ENCODE measurements at places on chromosomes 12 and 14.

DNA sequence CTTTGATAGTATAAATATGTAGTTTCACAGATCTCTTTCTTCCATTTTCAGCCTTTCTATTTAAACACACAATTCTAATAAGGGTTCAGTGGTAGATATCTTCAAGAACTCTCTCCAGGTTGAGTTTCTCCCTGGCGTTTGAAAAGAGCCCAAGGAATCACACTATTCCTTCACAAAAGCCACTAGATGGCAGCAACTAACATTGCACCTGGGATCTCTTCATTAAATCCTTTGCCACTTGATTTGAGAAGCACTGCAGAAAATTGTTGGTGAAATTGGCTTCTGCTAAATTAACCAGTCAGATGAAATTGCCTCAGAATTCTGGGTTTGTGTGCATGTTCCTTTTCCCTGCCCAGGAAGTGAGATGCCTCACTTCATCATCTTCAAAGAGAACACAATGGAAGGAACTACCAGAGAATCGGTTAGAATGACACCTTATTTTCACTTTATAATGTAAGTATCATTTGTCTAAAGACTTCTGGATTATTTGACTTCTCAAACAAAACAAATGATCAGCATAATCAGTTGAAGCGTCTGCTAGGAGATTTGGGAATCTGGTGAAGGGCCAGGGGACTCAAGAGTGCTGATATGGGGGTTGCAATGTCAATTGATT lies 6.8 kb downstream of the CCDC198 start:
- DNase-seq: no peak

GRCh38 chr12:47889040-47889439 lies 15.8 kb downstream of the VDR start:
- no peak for DNase-seq

GRCh38 chr14:101628471-101628966 lies 67.2 kb downstream of the DIO3 start:
- peak; percentile 85 for DNase-seq

- no peak for DNase-seq
Measured at GRCh38 chr12:115710104-115710564, 567.4 kb downstream of the MED13L start.

DNA sequence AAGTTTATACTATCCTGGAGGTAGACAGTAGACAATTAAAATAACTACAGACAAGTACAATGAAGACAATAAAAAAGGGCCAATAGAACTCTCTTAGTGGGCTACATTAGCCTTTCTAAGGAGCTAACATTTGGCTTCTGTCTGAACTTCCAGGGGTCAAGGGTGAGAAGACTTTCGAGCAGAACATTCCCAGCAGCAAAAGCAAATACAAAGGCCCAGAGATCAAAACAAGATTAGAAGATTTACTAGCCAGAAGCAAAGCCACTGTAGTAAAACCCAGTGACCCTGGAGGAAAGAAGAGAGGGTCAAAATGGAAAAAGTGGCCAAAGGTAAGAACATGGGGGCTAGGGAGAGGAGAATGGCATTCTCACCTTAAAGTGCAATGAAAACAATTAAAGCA lies 63.2 kb downstream of the ATP2B1 start:
- DNase-seq: no peak

DNA sequence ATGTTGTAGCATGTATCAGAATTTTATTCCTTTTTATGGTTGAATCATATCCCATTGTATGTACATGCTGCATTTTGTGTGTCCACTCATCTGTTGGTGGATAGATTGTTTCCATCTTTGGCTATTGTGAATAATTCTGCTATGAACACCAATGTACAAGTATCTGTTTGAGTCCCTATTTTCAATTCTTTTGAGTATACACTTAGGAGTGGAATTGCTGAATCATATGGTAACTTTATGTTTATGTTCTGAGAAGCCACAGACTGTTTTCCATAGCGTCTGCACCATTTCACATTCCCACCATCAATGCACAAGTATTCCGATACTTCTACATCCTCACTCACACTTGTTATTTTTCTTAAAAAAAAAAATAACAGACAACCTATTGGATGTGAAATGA lies 91.5 kb downstream of the ARF6 start:
- no peak for DNase-seq

- DNase-seq: no peak
Measured at GRCh38 chr14:71629765-71630492, 302.3 kb upstream of the RGS6 start.

DNA sequence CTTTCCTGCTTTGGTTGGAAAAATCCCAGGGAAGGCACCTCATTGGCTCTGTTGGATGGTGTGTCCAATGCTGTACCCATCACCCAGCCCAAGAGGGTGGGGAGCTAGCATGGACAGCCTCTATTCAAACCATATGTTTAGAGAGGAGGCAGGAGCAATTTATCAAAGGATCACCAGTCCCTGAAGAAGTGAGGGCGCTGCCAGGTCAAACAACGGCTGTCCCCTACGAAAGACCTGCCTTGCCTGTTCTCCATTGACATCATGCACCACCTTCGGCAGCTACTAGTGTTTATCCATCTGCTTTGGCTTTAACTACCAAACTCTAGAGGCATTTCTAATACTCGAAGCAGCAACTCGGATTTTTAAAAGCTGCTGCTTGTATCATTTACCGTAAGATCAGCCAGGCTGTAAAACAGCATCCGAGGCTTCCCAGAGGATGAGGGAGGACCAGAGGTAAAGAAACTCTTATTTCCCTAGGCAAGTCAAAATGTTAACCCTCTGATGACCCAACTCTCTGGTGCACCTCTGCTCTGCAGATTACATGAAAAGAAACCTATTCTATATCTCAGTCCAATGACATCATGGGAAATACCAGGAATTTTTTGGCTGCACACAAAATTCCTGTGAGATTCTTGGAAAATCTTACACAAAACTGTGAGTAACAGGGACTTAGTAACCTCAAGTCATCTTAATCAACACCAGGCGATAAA lies 720.9 kb upstream of the TBX3 start:
- no peak for DNase-seq

GRCh38 chr12:38124247-38125012 lies 192.1 kb upstream of the ALG10B start:
- DNase-seq: no peak

- no peak for DNase-seq
Measured at GRCh38 chr14:49972131-49972671, 79.3 kb downstream of the ARF6 start.

DNA sequence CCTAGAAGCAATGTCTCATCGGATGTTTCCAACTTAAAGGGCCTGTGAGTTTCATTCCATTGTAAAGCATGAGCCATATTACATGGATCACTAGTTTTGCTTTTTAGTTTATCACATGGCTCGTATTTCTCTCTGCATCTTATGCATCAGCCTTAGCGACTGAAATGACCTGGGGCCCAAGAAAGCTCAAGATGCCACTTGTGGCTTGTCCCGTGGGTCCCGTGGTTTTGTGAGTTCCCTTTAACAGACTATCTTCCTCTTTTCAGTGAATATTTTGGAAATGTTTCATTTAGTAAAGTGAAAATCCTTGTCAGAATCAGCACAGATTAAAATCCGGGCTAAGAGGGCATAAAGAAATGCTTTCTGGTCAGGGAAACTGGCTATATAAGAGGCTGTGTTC lies 86.2 kb upstream of the PPM1H start:
- no peak for DNase-seq

DNA sequence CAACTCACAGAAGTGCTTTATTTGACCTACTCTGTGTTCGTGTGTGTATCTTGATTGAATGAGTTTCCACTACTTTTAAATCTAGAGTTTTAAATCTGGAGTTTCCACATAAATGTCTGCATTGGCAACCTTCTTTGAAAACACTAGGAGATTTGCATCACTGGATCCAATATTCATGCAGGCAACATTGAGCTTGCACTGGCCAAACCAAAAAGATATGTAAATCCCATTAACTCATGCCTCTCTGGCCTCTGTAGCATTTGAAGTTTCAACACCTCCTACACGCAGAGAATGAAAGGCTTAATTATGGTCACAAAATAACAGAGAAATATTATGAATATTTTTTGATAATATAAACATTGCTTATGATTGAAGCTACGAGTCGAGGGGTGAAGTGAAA lies 178.6 kb downstream of the DUSP6 start:
- no peak for DNase-seq

- DNase-seq: no peak
Measured at GRCh38 chr12:96352161-96352835, 47.9 kb downstream of the CDK17 start.

GRCh38 chr14:55942826-55943225 lies 175.4 kb upstream of the PELI2 start:
- DNase-seq: no peak

DNA sequence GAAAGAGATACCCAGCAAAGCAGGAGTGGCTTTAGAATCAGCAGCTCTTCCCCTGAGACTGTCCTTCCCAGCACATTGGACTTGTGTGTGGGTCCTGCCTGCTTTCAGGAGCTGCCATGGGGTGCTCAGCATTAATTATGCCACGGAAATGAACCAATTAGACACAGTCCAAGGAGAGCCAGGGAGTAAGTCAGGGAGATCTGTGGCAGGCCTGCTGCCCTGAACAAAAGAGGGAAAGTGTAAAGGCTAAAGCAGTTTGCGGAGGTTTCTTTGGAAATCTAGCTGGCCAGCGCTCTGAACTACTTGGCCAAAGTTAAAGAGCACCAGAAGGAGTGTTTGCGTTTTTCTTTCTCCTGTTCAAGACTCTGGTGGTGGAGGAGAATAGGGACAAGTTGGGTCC lies 65.7 kb upstream of the SRSF5 start:
- DNase-seq: no peak

- no peak for DNase-seq
Measured at GRCh38 chr14:64478634-64479250, 13.4 kb downstream of the AKAP5 start.

DNA sequence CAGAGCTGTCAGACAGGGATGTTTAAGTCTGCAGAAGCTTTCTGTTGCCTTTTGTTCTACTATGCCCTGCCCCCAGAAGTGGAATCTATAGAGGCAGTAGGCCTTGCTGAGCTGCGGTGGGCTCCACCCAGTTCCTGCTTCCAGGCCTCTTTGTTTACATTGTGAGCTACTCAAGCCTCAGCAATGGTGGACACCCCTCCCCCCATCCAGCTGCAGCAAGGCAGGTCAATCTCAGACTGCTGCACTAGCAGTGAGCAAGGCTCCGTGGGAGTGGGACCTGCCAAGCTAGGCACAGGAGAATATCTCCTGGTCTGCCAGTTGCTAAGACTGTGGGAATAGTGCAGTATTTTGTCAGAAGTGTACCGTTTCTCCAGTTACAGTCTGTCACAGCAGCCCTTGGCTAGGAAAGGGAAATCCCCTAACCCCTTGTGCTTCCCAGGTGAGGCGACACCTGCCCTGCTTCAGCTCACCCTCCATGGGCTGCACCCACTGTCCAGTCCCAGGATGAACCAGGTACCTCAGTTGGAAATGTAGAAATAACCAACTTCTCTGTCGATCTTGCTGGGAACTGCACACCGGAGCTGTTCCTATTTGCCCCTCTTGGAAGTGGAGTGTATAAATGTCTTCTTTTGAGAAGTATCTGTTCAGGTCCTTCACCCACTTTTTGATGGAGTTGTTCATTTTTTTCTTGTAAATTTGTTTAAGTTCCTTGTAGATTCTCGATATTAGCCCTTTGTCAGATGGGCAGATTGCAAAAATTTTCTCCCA lies 213.5 kb upstream of the SLC38A2 start:
- DNase-seq: no peak
